G401 (cell line): ENCODE measurements at places on chromosomes 2 and 18.

- no peak for DNase-seq
Observed at GRCh38 chr2:75751360-75751759, 40.6 kb upstream of the GCFC2 start.

DNA sequence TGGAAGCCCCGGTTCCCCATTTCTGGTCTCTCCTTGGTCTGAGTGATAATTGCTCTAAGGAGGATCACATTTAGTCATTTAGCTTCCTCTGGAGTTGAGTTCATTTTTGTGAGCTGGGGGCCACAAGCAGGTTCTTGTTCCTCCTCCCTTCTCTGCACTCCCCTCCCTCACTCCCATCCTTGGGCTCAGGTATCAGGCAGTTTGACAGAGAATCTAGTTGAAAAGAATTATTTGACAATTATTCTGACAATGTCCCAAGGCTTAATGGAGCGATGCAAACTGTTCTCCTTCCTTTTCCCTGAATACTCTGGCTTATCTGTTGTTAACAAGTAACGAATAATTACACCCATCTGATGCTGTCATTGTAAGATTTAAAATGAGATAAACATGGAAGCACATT is 61.5 kb downstream of the SERPINB8 start:
- DNase-seq: no peak

DNA sequence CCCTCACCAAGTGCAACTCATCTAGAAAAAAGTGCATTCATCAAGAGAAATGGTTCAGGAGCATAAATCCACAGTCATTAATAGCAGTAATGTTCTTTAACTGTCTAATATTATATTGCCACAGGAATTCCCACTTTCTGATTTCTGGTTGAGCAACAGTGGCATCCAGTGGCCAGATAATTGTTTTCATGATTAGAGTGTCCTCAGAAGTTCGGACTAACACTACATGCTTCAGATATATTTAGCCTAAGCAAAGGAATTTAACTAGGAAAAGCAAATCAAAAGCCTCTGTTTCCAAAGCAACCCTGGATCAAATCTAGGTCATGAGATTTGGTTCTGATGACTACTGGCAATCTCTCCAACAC is 9.8 kb upstream of the ERBB4 start:
- no peak for DNase-seq

- DNase-seq: no peak
Observed at GRCh38 chr2:205656461-205656860, 25.8 kb upstream of the NRP2 start.

GRCh38 chr2:58769864-58770234 is 528.7 kb upstream of the FANCL start:
- DNase-seq: no peak

DNA sequence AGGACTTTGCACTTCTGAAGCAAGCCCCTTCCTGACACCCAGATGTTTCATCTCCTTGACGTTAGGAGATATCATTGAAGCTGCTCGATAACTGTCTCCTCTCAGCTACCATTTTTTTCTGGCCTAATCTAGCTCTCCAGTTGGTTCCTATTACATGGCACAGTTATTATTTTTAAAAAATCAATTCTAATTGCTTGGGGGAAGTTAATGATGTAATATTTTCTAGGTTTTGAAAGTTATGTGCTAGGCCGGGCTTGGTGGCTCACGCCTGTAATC is 22.5 kb upstream of the RAB31 start:
- no peak for DNase-seq

DNA sequence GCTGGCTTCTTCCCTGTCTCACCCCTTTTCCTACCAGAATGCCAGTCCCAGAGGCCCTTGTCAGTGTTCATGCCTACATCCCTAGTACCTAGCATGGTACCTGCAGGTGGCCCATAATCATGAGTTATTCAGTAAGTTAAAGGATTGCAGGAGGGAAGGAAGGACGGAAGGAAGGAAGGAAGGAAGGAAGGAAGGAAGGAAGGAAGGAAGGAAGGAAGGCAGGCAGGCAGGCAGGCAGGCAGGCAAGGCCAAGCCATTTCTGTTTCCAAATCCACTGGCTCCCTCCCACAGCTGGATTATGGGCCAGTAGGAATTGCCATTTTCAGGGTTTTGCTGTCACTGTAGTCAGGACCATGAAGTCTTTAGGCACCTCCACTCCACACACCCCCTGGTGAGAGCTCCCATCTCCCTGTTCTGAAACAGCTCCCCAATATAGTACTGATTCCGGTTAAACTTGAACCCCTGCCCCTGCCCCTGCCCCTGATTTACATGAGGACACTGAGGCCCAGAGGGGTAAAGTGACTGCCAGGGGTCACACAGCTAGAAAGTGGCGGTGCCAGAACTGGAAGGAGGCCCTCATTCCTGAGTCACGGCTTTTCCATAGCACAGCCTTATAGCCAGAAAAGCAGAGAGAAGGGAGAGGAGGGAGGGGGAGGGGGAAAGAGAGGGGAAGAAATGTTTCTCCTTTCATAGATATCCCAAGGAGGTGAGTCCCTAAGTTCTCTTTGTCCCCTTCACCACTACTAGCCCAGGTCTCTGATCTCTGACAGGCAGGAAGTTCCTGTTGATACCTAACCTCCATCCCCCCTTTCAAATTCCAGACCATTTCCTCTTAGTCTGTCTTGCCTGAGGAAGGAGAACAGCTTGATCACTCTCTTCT is 12.2 kb upstream of the TNS1 start:
- DNase-seq: no peak

- DNase-seq: peak; percentile 42
Observed at GRCh38 chr2:64652231-64653108, 1.2 kb downstream of the SERTAD2 start.

DNA sequence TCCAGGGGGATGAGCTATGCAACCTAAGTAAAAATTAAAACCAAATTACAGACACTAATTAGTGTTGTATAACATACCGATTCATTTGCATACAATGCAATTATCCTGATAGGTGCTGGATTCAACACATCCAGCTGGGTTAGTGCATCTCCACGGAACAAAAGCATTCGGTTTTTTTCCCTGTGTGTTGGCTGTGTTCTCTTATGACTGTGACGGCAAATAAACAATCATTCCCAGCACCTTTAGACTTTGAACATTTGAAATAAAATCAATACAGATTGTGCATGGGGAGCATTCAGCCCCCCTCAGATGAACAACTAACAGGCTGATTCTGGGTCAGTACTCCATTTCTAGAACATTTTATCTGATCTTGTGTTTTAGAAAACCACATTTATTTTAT is 22.7 kb downstream of the FAM124B start:
- no peak for DNase-seq

- no peak for DNase-seq
Observed at GRCh38 chr2:111032721-111033429, 87.8 kb upstream of the BCL2L11 start.

GRCh38 chr2:234257859-234258561 is 207.5 kb downstream of the SPP2 start:
- peak; percentile 90 for DNase-seq

GRCh38 chr2:133777574-133777960 is 209.3 kb upstream of the NCKAP5 start:
- DNase-seq: no peak

DNA sequence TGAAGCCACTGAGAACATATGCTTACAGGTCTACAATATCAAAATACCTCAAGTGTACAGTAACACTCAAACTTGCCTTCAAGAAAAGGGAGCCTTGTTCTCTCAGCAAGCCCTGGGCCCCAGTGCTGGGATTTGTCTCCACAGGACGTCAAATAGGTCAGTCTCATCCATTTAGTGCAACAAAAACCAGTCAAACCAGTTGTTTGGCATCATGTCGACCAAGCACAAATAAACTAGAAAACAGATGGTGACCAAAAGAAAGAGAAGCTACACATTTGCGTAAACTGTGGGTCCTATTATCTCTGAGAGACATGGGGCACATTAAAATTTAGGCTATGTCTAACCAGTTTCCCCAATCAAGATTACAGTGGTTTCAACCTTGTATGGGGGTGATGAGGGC is 182.6 kb upstream of the PKDCC start:
- DNase-seq: no peak

DNA sequence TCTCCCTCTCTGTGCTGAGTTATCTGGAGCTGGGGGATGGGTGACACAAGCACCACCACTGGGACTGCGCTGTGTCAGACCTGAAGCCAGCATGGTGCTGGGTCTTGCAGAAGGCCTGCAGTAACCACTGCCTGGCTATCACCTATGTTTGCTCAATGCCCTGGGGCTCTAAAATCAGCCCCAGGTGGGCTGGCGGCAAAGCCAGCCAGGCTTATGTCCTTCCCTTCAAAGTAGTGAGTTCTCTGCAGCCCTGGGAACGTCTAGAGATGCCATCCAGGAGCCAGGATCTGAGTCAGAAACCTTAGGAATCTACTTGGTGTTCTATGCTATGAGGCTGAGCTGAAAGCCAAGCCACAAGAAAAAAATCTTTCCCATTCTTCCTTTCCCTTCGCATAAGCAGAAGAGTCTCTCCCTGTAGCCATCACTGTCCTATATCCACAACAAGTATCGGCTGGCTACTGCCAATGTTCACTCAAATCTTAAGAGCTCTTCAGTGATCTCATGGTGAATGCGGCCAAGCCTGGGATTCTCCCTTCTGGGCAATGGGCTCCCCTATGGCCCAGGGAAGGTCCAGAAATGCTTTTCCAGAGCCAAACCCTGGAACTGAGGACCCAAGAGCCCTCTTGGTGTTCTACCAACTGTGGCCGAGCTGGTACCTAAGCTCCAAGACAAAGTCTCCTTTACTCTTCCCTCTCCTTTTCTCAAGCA is 248.7 kb downstream of the ZNF385B start:
- no peak for DNase-seq

- DNase-seq: no peak
Observed at GRCh38 chr18:36485772-36486171, 188.3 kb downstream of the FHOD3 start.
